ENCODE measurements at places on chromosomes 4 and X.

DNA sequence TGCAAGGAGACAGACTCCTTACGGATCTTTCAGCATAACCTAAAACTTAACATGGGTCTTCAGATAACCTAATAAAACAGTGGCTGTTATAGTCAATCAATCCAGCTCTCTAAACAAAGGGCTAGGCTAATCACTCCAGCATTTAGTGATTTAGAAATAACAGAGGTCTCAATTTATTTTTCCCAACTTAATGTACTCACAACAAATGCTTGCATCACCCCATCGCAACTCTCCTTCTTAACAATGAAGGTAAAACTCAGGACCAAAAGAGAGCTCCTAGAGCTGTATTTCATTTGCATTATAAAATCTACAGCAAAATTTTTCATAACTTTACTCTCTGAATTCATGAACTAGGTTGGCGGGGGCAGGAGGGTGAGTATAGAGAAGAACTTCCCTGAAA lies 1.1 kb downstream of the LIN54 start:
- DNase-seq = no peak

GRCh38 chrX:22987452-22987851 lies 12.3 kb upstream of the DDX53 start:
- DNase-seq = no peak

DNA sequence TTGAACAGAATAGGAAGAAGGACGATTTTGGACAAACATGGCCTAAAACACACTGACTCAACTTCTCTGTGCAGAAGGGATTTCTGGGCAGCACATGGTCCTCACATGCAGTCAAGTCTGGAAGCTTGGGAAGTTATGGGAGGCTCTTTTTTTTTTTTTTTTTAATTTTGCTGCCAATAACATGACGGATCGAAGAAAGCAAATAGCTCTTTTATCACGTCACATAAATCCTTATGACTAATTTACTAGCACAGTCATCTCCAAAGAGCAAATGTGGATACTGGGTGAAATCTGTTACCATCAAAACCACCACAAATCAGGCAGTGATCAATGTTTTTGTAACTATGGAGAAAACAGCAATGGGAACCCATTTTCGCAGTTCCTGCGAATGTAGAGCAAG lies 193.3 kb upstream of the FAM9B start:
- DNase-seq = peak; percentile 7

DNA sequence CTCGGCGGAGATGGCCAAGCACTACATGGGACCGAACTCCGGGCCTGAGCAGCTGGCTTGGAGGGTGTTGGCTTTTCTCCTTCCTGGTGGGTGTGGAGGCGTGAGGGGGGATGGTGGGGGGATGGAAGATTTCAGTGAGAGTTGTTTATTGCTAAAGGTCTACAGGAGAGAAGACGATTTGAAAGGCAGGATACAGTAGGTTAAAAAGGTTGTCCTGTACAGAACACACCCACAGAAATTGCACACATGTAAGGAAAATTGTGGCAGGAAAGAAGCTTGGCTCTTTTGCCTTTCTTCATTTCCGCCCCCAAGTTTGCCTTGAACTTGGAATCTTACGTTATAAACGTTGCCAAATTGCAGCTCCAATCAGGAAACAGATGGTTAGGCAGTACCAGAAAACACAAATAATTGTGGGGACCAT lies 74.1 kb upstream of the STOX2 start:
- DNase-seq = no peak

DNA sequence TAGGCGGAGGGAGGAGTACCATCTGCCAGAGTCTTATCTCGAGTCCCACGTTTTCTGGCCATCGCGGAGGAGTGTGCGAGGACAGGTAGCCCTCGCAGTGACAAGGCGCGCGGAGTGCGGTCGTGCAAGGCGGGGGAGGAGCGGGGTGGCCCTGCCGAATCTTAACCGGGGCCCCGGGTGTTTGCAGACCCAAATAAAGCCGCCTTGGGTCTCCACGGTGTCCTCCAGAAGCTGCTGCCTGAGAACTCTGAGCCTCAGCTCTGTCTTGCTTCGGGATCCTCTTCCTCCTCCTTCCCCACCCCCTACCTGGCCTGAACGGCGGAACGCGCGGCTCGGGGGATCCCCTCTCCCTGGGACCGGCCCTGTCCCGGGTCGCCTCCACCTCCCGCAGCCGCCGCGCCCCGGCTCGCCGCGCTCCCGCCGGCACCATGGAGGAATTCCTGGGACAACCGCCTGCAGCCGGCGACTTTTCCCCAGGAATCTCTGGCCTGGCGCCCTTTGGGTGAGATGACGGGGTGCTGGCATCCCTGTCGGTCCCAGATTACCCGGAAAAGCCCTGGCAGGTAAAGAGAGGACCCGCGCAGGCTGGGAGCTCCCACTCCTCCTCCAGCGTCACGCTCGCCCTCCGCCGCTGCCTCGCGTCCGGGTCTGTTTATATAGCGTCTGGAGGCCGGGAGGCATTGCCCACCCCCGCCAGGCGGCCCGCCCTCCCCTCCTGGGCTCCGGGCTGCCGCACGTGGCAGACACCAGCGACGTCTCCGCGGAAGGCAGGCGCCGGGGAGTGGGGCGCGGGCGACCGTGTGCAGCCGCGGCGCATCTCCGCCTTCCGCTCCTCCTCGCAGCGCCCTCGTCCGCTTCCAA lies at the start of gene GALNTL6:
Gene GALNTL6, plus strand, starts transcription at position 740 of the 861 bp plus-strand sequence.
- DNase-seq = no peak

GRCh38 chr4:26962720-26963119 lies 102.1 kb downstream of the STIM2 start:
- no peak for DNase-seq

- no peak for DNase-seq
These were observed 215.3 kb upstream of the CXorf66 start for GRCh38 chrX:140180585-140180984.

DNA sequence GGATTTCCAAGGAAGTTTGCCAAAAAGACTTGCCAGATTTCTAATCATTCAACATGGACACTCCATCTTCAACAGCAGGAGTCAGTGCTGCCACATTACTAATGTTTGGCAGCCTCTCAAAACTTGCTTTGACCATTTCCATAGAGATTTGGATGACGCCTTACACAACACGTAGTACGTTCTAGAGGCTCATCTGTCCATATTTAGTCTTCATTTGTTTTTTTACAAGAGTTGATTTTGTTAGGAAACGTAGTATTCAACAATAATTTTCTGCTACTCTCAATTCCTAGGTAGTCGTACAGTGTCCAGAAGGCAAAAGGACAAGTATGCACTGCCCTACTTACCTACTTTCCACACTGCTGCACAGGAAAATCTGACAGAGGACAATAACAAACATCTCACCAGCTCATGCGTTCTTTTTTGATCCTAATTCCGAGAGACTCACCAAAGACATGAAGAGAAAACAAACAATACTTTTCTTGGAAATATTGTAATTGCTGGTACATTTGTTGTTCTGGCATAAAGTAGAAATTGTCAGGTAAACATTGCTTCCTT lies 117.3 kb downstream of the SNCA start:
- DNase-seq = no peak

GRCh38 chr4:164304101-164304639 lies 449.8 kb upstream of the SMIM31 start:
- DNase-seq = peak; percentile 0

- no peak for DNase-seq
These were observed 35.0 kb upstream of the CCKAR start for GRCh38 chr4:26525136-26525770.

- no peak for DNase-seq
These were observed 135.2 kb downstream of the PDE5A start for GRCh38 chr4:119493419-119493818.

DNA sequence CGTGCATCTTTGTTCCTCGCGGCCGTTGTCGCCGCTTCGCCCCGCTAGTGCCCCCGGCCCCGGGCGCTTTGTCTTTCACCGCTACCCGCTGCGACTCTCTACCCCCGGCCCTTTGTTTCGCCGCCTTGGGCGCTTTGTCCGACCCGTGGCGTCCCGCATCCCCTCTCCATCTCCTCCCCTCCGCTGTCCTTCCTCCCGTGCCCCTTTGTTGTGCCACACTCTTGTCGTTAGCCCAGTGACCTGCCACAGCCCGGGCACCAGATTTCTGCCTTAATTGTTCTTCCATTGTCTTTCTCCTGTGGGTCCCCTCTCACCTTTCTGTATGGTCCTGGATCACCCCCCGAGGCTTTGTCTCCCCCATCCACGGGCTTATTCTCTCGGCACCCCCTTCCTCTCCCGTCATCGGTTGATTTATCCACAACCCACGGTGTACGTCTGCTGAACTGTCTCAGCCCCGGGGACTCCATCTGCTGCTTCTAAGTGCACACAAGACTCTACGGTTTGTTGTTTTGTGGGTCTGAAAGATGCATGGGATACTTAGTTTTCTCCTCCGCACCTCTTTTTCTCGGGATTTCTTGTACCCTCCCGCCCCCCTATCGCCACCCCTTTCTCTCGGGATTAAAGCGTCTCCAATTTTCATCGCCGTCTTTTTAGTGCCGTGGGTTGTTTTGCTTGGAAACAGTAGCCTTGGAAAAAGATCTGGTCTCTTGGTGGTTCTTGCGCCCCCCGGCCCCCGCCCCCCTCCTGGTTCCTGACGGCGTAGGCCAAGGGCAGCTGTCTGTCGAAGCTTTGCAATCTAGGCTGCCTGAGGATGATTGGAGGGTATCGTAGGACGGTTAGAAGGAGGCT lies 783 bp downstream of the RBPJ start:
- no peak for DNase-seq

- DNase-seq = no peak
These were observed 20.8 kb downstream of the ENOPH1 start for GRCh38 chr4:82450966-82451755.

DNA sequence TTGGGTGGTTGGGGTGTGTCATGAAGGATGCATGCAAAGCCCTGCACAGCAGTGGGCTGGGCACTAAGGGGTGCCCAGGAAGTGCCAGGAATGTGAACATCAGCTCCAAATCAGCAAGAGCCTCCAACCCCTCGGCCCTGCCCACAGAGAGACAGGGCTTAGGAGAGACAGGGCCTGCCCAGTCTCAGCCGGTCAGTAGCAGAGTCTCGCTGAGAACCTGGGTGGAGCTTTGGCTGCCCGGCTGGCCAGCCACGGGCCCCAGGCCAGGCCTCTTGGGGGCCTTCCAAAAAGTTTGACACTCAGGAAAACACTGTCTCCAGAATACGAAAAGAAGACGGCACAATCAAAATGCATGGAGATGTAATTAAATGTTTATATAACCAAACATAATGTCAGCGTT lies 4.3 kb upstream of the MXD4 start:
- DNase-seq = no peak

- no peak for DNase-seq
These were observed 10.1 kb downstream of the PDLIM3 start for GRCh38 chr4:185524888-185525863.

DNA sequence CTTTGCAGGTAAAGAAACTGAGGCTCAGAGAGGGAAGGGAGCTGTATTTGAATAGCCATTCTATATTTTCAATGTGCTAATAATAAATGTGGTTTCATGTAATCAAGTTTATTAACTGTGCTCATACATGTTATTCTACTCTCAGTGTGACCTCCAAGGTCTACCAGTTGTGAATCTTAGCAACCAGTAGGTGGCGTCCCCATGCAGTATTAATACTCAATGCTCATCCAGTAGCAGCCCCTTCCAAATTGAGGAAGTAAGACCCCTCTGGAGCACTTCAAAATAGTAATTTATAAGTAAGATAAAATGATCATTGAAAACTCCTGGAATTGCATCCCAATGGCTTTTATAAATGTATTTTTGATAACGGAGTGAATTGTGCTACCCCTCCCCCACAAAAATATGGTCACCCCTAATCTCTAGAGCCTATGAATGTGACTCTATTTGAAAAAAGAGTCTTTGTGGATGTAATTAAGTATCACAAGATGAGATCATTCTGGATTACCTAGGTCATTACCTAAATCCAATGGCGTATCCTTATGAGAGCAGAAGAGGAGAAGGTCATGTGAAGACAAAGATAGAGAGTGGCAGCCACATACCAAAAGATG lies 20.4 kb upstream of the SEPSECS start:
- DNase-seq = peak; percentile 45

Data from activated CD4-positive, alpha-beta T cell treated with anti-CD3 and anti-CD28 coated beads, Interleukin-2, Interleukin-4, amounts not matched to agents 100 ng/mL and 50 ng/mL, durations not matched to agents 16 hours and 8 hours (primary cell).